ENCODE measurements at places on chromosomes 7 and 10. TPM values are rescaled to one million over a fixed set of nuclear protein-coding genes. Genes with fewer than 3 reads are reported as not detected.

DNA sequence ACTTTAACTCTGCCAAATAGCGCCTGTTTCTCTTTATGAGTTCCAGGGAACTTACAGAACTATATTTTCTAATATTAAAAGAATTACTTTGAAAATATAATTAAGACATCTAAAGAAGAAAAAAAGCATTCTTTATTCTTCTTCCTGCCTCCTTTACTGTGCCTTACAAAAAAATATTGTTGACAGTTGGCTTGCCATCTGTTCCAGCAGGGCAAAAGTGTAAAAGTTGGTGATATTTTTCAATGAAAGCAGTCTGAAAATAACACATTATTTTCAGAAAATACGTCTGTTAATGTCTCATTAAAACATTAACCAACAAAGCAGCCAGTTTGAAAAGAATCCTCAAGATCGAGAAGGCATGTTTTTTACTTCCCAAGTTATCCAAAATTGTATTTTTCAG, 1032.2 kb upstream of the LRRTM3 start:
- H3K4me1 ChIP-seq: no peaks in the 10 kb centered on the region
- DNase-seq: no peak
- no peak overlapping the region for H3K4me3 ChIP-seq
- H3K27ac ChIP-seq: no peak overlapping the region

DNA sequence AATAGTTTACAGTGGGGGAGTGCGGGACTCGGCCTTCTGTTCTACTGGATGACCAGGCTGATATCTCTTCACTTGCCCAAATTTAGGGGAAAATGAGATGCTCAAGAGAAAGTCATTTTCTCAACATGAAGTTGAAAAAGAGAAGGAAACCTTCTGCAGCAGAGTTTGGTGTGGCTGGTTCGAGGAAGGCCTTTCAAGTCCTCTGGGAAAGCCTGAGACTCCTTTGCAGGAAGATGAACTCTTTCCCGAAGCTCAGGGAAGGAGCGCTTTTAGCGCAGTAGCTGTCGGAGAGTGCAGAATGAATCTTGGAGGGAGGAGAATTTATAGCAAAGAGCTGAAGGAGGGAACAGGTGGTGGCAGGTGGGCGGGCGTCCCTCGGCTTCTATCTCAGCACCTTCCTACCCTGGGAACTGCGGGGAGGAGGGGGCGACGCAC, at the start of gene ATOH7:
Gene ATOH7, minus strand, starts transcription at position 297 of the 435 bp plus-strand sequence. CDS start 436 bp downstream, outside the sequence.
- no peak for DNase-seq
- H3K4me3 ChIP-seq: peak within 1 kb of the TSS; percentile 83
- peaks cover 14% of the 10 kb centered on the region for H3K4me1 ChIP-seq
- H3K36me3 ChIP-seq: no peaks in the 10 kb centered on the region
- H3K27ac ChIP-seq: peak within 1 kb of the TSS; percentile 66
- peaks cover 14% of the 10 kb centered on the region for H3K27me3 ChIP-seq

DNA sequence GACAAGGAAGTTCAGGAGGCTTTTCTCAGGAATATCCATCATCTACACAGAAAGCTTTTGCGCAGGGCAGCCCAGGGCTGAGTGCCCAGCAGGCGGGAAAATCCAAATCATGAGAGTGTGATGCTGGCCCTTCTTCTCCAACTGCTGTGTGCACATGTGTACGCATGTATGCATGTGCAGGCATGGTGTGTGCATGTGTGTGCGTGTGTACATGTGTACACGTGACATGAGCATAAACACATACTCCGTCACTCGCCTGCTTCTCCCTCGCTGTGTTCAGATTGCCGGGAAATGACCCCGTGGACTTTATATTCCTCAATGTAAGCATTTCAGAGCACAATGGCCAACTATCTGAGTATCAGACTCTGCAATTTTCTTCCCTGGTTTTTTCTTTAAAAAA, 85.1 kb downstream of the PRPF18 start:
- peaks cover 3% of the 10 kb centered on the region for H3K27me3 ChIP-seq
- peaks cover 70% of the 10 kb centered on the region for H3K36me3 ChIP-seq
- no peak for DNase-seq
- peaks cover 10% of the 10 kb centered on the region for H3K4me1 ChIP-seq

Gene PNLIP
- not detected for total RNA-seq

- DNase-seq: no peak
- no peak overlapping the region for H3K4me3 ChIP-seq
- H3K4me1 ChIP-seq: peaks cover 32% of the 10 kb centered on the region
- peaks cover 15% of the 10 kb centered on the region for H3K36me3 ChIP-seq
- H3K27ac ChIP-seq: no peak overlapping the region
- H3K27me3 ChIP-seq: no peaks in the 10 kb centered on the region
Measured at GRCh38 chr10:4623757-4624420, 202.1 kb upstream of the AKR1E2 start.

Gene GIMAP1
- total RNA-seq: not detected

All from HFFc6 (cell line).